ENCODE measurements at places on chromosomes 4 and X.

DNA sequence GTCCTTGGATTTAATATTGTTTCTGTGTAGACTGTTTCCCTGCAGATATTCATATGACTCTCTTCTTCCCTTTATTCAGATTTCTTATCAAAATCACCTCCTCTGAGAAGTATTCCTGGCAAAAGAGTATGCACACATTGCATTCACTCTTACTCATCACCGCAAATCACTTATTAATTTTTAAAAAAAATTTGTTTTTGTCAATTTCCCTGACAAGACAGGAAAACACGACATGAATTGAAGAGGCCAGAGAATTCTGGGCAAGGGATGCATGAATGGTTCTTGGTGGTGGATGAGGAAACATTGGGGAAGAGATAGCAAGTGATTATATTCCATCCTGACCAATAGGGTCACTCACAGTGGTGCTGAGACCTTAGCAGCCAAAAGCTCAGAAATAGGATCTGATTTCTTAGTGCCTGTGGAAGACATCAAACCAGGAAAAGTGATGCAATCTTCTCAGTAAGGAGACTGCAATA, 522.5 kb upstream of the AGA start:
- no peak for DNase-seq

DNA sequence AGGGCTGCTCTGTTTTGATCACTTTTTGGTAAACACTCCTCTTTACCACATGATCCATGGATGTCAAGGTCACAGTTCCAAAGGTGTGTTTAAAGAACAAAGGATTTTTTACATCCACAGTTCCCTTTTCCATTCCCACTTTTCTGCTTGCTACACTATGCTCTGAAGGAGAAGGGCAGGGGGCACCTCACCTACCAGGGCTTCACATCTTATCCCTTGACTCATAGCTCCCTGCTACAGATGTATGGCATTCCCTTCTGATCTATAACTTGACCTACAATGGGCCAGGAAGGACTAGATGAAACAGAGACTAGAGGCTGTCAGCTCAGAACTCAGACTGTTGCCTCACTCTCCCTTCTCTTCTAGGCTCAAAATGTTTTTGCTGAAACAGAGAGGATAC, 233.1 kb upstream of the RPS6KA3 start:
- no peak for DNase-seq

GRCh38 chr4:65669111-65670019, 924 bp downstream of the EPHA5 start:
- no peak for DNase-seq

DNA sequence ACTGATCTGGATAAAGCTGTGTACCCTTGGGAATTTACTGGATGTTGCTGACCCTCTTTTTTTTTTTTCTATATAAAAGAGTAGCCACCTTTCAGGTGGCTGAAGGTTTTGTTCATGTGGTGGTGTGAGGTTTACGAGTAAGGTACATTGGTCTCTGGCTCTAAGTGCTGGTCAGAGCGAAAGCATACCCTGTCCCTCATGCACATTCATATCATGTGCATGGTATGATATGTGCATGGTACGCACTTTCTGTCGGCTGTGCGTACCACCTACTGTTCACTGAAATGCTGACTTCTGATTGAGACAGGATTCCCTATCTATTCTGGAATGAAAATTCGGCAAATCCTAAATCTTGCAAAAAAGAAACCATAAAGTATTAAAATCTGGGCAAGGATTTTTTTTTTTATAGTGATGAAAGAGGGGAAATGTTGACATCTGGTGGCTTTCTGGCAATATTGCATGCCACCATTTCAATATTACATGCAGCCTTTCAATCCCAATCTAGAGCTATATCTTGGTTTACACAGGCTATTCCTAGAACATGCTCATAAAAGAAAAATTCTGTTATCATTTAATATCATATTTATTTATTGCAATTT, 32.8 kb downstream of the FAM149A start:
- DNase-seq = peak; percentile 21

GRCh38 chr4:169618286-169618685, 2.1 kb upstream of the CLCN3 start:
- no peak for DNase-seq

DNA sequence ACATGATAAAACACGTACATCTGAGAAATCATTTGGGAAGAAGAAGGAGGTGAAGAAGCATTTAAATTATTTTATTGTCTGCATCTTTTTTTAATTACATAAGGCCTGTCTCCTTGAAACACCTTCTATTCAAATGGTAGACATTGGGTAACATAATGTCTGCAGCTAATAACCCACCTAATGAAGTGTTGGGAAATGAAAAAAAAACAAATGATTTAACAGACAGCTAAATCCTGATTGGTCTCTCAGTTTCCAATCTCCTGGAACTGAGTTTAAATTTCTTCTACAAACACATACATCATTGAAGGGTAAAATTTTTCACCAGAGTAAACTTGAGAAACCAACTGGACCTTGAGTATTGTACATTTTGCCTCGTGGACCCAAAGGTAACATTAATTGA, at the start of gene AMTN:
Gene AMTN (plus strand): TSS at position 301 of the 400 bp plus-strand sequence. CDS start 209 bp downstream, outside the sequence.
- DNase-seq = no peak

DNA sequence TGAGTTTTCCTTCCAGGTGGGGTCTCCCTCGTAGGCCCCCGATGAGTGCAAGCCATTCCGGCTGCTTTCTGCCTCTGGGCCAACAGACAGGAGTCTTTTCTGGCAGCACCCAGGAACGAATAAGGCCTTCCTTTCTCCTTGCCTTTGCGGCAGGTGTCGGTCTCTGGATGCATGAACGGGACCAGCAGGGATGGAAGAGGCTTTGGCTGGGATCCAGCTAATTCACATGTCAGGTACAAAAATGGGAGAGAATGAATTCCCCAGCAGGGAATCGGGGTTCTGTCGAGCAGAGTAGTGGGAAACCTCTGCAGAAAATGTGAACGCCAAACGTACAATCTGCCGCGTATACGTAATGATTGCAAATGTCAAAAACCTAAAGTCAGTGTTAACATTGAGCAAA, 146.1 kb upstream of the TBL1X start:
- DNase-seq = no peak

GRCh38 chr4:48266781-48267180, 2.9 kb downstream of the TEC start:
- no peak for DNase-seq

DNA sequence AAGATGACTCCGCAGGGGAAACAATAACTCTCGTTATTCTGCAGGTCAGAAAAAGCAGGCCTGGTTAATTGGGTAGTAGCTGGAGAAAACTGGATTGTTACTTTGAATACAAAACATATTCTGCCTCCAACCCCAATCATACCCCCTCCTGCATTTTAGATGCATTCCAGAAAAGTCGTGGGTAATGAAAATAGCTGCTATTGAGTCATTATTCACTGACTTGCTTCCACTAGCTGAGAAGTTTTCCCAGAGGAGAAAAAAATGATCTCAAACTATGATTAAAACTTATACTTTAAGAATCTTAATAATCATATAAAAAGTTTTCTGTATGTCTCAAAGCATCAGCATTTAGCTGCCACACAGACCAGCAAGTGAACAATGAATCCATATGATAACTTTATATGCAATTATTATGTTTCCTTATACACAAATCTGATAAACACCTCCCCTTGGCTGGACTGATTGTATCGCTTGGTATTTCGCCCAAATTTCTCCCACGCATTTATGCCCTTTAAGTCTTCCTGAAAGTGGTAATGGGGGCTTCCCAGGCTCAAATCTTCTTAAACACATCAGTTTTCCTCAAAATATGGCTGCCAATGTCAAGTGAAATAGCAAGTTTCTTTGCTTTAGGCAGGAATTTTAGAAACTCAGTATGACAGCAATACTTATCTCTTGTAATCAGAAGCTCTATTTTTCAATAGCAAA, 181.0 kb downstream of the LDB2 start:
- peak; percentile 6 for DNase-seq

- DNase-seq = no peak
Measured at GRCh38 chrX:153921511-153922446, 4.3 kb downstream of the ARHGAP4 start.

DNA sequence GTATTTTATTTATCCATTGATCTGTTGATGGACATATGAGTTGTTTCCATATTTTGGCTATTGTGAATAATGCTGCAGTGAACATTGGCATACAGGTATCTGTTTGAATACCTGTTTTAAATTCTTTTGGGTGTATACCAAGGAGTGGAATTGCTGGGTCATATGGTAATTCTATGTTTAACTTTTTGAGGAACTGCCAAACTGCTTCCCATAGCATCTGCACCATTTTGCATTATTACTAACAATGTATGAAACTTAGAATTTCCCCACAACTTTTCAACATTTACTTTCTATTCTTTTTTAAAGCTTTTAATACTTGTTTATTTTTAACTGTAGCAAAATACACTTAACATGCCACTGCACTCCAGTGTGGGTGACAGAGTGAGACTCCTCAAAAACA, 57.0 kb upstream of the MSN start:
- DNase-seq = no peak

Measured in hepatic stellate cell (primary cell).